Articular chondrocyte of knee joint (primary cell): ENCODE measurements at places on chromosomes 3 and 15. TPM values are rescaled to one million over a fixed set of nuclear protein-coding genes. Genes with fewer than 3 reads are reported as not detected.

The CCR9 gene
- not detected in 2 replicates for total RNA-seq

The RHO gene
- not detected in 2 replicates for total RNA-seq

The PSTPIP1 gene
- total RNA-seq = 10.1 and 10.2 TPM in 2 replicates

The SPATA12 gene
- total RNA-seq = under 0.01 TPM in 1 of 2 replicates, not detected in the other

The TAMM41 gene
- total RNA-seq = 11.1 and 14.0 TPM in 2 replicates

The ARGFX gene
- not detected in 2 replicates for total RNA-seq

The ETV5 gene
- total RNA-seq = 22.9 and 38.8 TPM in 2 replicates

The FBXW12 gene
- not detected in 2 replicates for total RNA-seq

The MYH15 gene
- 0.13 and 0.22 TPM in 2 replicates for total RNA-seq

The XCR1 gene
- total RNA-seq = not detected in 2 replicates

The NEK11 gene
- total RNA-seq = 11.6 and 14.3 TPM in 2 replicates

The ANKRD63 gene
- not detected in 2 replicates for total RNA-seq

The EPHB1 gene
- 0.52 and 0.54 TPM in 2 replicates for total RNA-seq

The SLC51A gene
- total RNA-seq = not detected in 2 replicates

The TGM4 gene
- total RNA-seq = not detected in 2 replicates

The RRP9 gene
- total RNA-seq = 14.7 and 14.9 TPM in 2 replicates

The GPX1 gene
- total RNA-seq = 181 and 215 TPM in 2 replicates

The EPHB3 gene
- total RNA-seq = 8.5 and 10.1 TPM in 2 replicates

The UBR1 gene
- 43.9 and 44.9 TPM in 2 replicates for total RNA-seq

The TMOD3 gene
- total RNA-seq = 56.2 and 65.0 TPM in 2 replicates

The SEMA5B gene
- 0.13 and 0.32 TPM in 2 replicates for total RNA-seq

The LMAN1L gene
- total RNA-seq = 0.11 TPM in 1 of 2 replicates, not detected in the other

The NANOGP8 gene
- total RNA-seq = 0.43 and 0.91 TPM in 2 replicates

The CLDN16 gene
- not detected in 2 replicates for total RNA-seq

The NR1D2 gene
- total RNA-seq = 57.2 and 60.4 TPM in 2 replicates

The CDHR4 gene
- 0.13 TPM in 1 of 2 replicates, not detected in the other for total RNA-seq

The CHRFAM7A gene
- 2.8 and 4.3 TPM in 2 replicates for total RNA-seq

The GOLGA8H gene
- total RNA-seq = 1.4 and 1.9 TPM in 2 replicates

The GATA2 gene
- 1.8 and 2.7 TPM in 2 replicates for total RNA-seq

The ISL2 gene
- total RNA-seq = 0.22 TPM in 1 of 2 replicates, not detected in the other

The TRIM42 gene
- not detected in 2 replicates for total RNA-seq

The SFMBT1 gene
- total RNA-seq = 17.9 and 18.7 TPM in 2 replicates

The TNFSF10 gene
- 4.3 and 8.6 TPM in 2 replicates for total RNA-seq

The MELTF gene
- 53.1 and 54.0 TPM in 2 replicates for total RNA-seq

The LIPH gene
- total RNA-seq = under 0.01 TPM in 1 of 2 replicates, not detected in the other
